ENCODE measurements at places on chromosomes 12 and 14.

- no peak for DNase-seq
Measured at GRCh38 chr12:124436366-124436765, 131.0 kb downstream of the NCOR2 start.

DNA sequence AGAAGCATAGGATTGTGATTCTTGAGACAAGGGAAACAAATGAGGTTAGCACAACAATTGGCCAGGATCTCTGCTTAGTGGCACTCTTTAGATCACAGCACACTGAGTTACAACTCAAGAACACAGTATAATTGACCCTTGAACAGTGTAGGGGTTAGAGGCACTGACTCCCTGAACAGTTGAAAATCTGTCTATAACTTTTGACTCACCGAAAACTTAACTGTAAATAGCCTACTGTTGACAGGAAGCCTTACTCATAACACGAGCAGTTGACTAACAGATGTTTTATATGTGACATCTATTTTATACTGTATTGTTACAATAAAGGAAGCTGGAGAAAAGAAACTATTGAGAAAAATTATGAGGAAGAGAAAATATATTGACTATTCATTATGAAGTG, 296.1 kb downstream of the RERGL start:
- DNase-seq, result no peak

- no peak for DNase-seq
Measured at GRCh38 chr14:104596927-104597351, 7.6 kb downstream of the TMEM179 start.

- no peak for DNase-seq
Measured at GRCh38 chr12:3683670-3684069, 69.2 kb downstream of the CRACR2A start.

Measured in A549 (cell line).